Activated CD4-positive, alpha-beta T cell treated with anti-CD3 and anti-CD28 coated beads, Interleukin-2, amount 50 U/mL, for 1 hour (primary cell): ENCODE measurements at places on chromosomes 6 and 20.
A peak's percentile ranks its signal among the peaks of the same experiment; 100 is the strongest.

DNA sequence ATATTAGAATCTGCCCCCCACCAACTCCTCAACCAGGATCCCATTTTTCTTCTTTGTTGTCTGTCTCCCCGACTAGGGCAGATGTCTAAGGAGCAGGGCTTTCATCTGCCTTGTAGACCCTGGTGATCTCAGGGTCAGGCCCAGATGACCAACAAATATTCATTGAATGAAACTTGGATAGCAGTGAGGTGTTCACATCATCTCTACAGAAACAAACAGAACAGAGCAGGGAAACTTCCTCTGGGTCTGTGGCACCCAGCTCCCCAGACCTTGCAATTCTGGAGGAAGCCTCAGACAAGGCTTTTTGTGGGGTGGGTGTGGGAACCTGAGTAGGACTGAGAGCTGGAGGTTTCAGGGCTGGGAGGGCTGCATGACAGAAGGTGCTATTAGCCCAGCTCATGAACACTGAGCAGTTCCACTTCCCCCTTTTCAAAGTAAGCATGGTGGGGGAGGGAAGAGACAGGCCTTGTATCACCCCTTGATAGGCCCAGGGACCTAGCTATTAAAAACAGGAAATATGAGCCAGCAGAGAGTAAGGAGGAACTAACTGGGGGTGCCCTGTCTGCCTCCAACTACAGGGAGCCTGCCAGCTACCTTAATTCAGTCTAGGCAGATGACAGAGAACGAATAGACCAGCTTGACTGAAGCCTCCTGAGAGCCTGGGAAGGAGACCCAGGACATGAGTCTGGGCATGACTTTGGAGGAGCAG, 37.3 kb upstream of the TOP1 start:
- no peak for DNase-seq

DNA sequence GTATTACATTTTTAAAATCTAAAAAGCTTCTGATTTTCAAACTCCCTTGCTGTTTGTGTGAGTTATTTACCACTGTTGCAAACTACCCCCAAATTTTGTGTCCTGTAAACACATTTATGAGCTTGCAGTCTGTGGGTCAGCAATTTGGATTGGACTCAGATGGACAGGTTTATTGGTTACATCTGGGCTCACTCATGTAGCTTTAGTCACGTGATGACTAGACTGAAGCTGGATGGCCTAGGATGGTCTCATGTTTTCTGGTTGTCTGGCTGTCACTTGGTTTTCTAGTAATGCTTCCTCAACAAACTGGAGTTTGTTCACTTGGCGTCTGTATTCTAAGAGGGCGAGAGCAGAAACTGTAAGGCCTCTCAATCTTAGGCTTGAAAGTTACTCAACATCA, 12.2 kb upstream of the C6orf58 start:
- no peak for DNase-seq

DNA sequence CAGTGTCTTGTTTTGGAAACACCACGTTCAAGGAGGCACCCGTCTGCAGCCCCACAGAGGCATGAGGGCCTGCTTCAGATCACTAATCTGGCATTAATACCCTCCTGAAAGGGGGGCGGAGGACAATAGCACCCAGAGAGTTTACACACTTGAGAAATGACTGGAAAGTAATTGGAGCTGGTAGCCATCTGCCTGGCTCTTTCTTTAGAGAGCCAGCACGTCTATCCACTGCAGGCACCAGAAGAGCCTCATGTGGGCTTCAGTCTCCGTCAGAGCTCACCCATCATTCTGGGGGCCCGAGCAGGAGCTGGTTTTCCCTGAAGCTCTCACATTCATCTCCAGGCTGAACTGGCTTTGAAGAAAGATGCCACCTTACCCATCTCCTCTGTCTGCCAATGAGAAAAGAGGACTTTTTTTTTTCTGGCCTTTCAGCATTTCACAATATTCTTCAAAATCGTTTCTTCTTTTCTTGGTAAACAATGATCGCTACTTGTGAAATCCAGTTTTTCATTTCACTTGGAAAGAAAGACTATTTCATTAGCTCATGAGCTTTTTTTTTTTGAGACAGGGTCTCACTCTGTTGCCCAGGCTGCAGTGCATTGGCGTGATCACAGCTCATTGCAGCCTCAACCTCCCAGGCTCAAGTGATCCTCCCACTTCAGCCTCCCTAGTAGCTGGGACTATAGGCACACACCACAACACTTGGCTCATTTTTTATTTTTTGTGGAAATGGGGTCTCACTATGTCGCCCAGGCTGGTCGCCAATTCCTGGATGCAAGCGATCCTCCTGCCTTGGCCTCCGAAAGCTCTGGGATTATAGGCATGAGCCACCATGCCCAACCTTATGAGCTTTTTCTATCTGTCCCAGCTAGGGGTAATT, 124.7 kb upstream of the ZNF217 start:
- no peak for DNase-seq

DNA sequence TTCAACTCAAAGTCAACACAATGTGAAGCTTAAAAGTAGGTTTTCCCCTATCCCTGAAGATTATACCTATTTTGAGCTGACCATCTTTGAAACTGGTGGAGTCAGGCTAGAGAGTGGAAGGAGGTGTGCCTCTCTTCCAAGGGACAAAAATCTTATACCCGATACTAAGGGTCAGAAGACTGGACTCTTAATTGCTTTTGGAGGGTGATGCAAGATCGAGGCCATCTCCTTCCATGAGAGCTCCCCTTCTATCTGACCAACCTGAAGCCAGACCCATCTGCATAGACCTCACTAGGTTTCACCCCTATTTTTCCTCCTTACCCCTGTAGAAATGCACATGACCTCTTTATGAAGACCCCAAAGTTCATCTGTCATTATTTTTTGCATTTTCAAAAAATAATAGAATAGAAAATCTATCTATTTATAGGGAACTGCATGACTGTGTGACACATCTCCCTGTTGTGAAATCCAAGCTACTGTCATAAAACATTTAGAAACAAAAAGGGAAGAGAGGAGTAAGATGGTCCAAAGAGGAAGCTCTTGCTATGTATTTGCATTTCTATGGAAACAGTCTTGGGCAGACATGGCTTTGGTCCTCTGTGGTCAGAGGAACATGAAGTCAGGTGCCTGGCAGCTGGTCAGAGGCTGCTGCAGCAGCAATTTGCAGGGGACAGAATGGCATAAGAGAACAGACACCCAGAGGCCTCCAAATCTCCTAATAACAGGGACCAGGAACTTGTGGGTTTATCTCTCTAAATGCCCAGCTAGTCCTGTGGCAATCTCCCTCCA, 349.2 kb downstream of the MAFB start:
- no peak for DNase-seq

GRCh38 chr6:781350-781961, 88.5 kb upstream of the EXOC2 start:
- no peak for DNase-seq

- no peak for DNase-seq
Measured at GRCh38 chr6:37540390-37540789, 40.7 kb upstream of the CCDC167 start.

GRCh38 chr6:39357998-39358686, 35.6 kb upstream of the KCNK16 start:
- no peak for DNase-seq

GRCh38 chr6:40328386-40328985, 258.7 kb downstream of the LRFN2 start:
- peak; percentile 34 for DNase-seq

DNA sequence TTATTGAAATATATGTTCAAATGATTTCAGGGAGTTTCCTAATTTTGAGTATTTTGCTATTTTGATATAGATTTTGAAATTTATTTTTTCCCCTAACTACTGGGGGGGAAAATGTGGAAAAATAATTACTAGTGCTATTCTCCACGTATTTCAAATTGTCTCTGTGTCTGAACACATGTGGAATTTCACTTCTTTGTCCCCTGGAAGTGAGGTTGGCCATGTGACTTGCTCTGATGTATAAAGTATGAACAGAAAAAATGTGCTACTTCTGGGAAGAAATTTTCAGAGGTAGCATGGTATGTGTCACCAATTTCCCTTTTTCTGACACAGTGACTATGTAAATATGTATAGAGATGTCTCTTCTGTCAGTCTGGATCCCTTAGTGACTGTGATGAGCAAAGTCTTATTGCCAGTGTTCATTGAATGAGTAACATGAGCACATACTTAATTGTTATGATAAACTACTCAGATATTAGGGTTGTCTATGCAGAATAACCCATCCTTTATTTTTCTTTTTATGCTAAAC, 215.4 kb upstream of the CCN2 start:
- no peak for DNase-seq
